ENCODE measurements at places on chromosomes 5 and 9.

DNA sequence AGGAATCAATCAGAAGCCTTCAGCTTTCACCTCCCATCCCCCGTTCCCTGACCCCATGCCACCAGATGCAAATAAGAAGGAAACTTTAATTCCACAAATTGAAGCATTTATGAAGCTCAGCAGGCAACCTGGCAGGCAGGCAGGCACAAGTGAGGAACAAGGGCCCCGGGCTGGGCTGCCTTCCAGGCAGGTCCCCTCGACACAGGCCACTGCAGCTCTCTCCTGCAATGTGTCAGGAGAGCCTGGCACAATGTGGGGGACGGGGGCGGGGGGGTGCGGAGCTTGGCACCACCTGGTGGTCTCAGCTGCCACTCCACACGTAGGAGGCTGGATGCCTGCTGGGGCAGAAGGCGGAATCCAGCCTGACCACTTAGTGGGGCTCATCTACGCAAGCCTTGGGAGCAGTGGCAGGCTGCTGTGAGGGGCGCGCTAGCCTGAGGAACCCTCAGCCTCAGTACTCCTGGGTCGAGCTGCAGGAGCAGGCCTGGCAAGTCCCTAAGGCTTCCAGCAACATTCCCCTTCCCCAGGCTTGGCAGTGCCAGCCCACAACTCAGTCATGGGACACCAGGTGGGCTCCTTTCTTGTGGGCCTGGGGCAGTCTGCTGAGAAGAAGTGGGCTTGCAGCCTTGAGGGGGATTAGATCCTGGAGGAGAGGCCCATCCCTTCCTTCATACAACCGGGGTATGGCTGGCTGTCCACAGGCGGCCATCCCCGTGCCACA is 50.2 kb upstream of the KCNMB1 start:
- DNase-seq, result no peak

DNA sequence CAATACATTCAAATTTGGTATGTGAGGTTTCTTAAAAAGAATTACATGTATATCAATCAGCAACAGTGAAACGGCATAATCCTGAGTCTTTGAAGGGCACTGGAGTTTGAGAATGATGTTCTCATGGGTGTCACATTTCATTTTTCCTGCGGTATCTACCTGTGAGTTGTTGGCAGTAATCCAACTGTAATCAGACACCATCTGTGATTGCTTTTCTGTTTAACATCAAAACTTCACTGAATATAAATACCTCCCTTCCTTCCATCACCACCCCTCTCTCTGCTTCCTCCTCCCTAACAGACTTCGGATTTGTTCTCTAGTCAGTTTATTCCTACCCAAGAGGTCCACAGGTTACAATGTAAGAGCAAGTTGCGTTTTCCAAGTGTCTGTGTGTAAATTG is 275.2 kb upstream of the PCSK5 start:
- no peak for DNase-seq

- DNase-seq, result no peak
Observed at GRCh38 chr9:93237540-93237939, 53.6 kb downstream of the WNK2 start.

- DNase-seq, result no peak
Observed at GRCh38 chr5:87252283-87252605, 15.4 kb upstream of the RASA1 start.

DNA sequence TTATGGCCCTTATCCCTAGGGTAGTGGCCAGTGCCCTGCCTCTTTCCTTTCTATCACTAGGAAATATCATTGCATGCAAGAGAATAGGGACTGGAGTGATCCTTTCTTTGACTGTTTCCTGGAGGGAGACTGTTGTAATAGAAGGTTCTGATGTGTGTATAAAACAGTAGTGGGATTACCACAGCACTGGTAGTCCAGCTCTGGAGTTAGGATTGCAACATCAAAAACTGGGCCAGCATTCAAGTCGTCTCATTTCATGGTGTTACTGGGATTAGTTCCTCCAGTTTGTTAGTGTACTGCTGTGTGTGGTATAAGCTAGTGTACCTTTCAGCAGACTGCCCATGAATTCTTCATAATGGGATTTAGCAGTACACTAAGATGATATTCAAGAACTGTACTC is 45.8 kb downstream of the KIAA1958 start:
- DNase-seq, result no peak

DNA sequence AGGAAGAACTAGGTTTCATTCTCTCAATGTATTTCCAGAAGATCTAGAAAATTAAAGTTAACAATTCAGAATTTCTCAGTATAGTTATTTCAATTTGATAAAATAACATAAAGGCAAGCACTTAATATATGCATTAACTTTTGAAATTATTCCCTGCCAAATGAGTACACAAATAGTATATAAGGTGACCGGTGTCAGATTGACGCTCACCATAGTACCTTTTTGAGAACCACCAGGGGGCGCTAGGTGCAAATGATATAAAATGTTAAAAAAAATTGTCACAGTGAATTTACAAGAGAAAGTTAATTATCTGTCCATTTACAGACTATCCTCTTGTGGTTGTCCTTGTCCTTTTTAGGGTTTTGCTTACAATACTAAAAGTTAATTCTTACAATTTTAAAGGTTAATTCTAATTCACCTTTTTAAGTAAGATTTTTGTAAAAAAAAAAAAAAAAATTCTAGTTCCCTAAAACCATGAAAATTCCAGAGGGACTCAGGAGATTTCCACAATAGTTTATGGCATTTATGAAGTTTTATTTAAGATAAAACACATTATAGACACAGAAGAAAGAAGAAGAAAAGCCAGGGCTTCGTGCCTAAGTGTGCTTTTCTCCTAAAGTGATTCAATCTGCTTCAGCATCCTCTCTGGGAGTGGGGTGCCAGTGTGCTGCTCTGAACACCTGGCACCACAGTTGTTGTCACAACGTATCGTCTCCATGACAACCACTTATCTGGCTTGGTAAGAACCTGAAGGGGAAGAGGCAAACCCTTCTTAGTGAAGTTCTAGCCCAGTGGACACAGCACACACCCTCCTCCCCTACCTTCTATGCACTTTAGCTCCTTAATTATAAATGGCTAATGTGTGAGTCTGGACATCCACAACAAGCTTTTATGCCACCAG is 1.7 kb downstream of the ADAMTS16 start:
- DNase-seq, result no peak

- no peak for DNase-seq
Observed at GRCh38 chr5:142152384-142152732, 43.8 kb downstream of the NDFIP1 start.

GRCh38 chr5:177389241-177390169 is 5.3 kb downstream of the SLC34A1 start:
- no peak for DNase-seq

DNA sequence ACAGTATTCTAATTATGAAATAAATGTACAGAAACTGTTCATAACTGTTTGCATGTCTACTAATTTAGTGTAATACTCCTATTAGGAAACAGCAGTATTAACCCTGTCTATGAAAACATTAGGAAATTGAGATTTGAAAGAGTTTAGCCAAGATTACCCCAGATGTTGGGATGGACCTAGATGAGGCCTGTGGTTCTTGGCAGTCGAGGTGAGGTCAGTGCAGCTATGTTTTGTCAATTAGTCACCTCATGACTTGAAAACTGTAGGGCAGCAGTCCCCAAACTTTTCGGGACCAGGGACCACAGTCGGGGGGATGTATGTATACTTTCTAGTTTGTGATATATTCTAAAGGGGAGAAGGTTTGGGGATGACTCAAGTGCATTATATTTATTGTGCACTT is 4.7 kb downstream of the LNPEP start:
- DNase-seq, result no peak

DNA sequence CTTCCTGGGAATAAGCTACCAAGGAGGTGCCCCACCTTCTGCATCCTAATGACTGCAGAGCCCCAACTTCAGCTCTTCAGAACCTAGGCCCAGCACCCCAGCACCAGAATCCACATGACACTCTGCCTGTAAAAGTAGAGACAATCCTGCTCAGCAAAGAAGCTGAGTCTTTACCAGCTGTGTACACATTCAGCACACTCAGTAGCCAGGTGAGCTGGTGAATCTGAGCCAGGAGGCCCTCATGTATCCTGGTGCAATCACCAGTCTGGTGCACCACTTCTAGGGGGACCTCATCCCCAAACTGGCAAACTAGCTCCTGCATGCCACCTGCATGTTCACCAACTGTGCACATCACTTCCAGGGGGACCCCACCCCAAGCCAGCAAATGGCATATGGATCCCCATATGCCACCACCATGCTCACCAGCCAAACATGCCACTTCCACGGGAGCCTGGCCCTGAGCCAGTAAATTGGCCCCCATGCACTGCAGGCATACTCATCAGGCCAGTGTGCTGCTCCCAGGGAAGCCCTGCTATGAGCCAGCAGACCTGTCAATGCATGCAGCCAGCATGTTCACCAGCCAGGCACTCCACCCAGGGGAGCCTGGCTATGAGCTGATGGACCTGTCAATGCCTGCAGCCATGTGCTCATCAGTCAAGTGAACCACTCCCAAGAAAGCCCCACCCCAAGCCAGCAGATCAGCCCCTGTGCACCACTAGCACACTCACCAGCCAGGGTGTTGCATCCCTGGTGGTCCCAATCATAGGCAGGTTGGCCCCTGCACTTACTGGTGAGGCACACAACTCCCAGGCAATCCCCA is 15.6 kb upstream of the BTNL9 start:
- DNase-seq, result no peak

- DNase-seq, result no peak
Observed at GRCh38 chr5:39224196-39224761, 4.9 kb upstream of the FYB1 start.

DNA sequence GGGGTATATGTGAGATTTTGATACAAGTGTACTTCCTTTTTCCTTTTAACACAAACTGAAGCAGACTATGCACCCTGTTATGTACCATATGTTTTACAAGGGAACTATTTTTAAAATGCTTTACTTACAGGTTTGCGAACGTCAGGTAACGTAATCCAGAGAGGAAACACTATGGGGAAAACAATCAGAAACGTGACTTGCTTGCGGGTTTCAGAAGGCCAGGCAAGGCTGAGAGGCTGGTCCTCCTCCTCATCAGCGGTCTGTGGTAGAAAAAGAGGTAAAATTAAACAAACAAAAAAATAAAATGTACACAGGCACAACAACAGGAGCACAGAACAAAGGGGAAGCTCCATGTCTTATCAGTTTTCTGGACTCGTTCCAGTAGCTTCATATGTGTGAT is 141.2 kb downstream of the ACER2 start:
- no peak for DNase-seq

- no peak for DNase-seq
Observed at GRCh38 chr9:3662671-3663070, 136.9 kb upstream of the RFX3 start.

DNA sequence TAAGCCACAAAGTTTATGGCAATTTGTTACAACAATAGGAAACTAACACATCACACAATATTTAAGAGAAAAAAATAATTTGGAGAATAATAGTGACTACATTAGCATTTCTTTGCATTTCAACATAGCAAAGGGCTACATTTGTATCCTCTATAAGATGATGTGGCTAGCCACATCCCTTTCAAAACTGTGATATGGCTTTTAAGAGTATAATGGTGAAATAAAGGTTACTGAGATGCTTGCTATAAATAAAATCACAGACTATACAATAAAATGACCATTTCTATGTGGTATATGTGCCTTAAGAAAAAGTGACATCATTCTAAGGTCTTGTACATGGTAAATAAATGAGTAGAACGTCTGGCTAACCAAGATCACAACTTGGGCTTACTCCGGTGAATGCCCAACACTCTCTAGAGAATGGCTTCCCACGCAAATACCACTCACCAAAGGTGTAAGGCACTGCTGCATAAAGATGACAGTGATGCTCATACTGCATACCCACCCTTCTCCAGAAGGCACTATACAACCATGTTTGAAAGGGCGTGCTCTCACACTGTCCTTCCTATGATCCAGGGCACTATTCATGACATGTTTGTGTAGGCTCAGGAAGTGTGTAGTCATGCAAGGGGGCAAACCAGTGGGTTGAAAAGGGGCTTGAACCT is 286.5 kb downstream of the MLLT3 start:
- no peak for DNase-seq

- DNase-seq, result no peak
Observed at GRCh38 chr5:113029614-113030013, 53.0 kb downstream of the DCP2 start.

- DNase-seq, result no peak
Observed at GRCh38 chr5:27594141-27594540, 555.8 kb upstream of the CDH9 start.

DNA sequence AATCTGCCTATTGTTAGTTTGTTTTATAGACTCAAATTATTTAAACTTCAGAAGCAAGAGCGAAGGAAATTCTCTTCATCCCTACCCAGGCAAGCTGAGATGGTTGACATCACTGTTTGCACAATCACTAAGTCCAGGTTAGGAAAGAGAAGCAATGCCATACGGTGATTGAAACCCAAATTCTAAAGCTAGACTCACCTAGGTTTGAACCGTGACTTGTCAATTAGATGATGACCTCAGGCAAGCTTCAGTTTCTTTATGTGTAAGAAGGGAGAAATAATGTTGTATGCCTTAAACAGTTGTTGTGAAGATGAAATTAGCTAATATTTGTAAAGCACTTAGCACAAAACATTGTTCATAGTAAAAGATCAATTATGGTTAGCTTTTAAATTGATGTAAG is 96.5 kb upstream of the ANKRD55 start:
- no peak for DNase-seq

GRCh38 chr9:32677931-32678330 is 42.5 kb upstream of the TAF1L start:
- no peak for DNase-seq

- DNase-seq, result no peak
Observed at GRCh38 chr5:77337686-77338085, 127.2 kb downstream of the PDE8B start.

DNA sequence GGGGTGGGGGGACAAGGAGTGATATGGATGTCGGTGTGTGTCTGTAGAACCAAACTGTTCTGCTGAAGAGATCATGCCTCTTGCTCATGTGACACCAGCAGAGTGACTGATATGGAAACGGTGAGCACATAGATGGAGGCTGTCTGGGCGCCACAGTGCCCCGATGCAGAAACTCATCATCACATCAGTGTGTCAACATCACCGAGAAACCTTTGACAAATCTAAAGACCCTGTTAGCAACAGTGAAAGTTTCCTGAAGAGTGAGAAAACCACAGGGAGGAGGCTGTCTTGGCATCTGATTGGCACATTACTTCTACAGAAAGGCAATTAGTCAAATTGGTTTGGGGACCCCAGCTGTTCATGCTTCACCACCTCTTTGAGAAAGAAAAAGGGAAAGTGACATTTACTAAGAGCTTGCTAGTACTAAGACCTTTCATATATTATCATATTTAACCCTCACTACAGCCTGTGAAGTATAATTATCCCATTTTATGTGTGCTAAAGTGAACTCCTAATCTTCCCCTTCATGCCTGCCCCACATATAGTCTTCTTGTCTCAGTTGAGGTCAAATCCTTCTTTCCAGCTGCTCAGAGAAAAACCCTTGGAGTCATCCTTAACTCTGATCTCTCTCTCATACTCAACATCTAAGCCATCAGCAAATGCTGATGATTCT is 25.6 kb downstream of the CSF2 start:
- no peak for DNase-seq

GRCh38 chr9:114124138-114124537 is 25.0 kb upstream of the KIF12 start:
- no peak for DNase-seq
